ENCODE measurements at places on chromosomes 13 and 19. TPM values are rescaled to one million over a fixed set of nuclear protein-coding genes. Genes with fewer than 3 reads are reported as not detected.

The SH2D3A gene
- total RNA-seq = 0.96 TPM

- no peak for DNase-seq
Observed at GRCh38 chr19:1854039-1854541, 5.8 kb upstream of the REXO1 start.

GRCh38 chr19:54480051-54480450 lies 7.0 kb upstream of the CDC42EP5 start:
- no peak for DNase-seq

DNA sequence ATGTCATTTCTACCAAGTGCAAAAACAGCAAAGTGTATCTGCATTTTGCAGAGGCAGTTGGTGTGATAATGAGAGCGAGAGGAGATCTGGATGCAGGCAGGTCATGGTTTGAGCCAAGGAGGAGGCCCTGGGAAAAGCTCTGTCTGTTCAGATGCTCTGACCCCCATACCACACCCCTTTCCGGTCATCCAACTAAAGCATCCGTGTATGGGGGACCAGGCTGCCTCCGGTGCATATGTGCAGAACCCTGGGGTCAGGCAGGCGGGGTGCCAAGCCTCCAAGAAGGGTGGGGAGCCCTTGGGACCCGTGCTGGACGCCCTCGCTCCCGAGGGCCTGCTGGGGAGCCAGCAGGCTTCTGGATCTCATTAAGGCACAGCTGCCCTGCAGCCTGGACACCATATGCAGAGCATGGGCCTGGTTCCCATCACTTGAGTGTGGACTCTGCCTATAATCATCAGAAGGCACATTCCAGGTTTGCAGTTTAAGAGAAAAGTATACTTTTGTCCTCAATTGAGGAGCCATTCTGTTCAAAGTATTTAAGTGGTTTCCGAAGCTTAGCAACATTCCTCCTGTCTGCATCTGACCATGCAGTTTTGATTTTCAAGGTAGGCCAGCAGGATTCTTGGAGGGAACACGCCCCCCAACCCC lies 56.1 kb downstream of the ALOX5AP start:
- no peak for DNase-seq

- no peak for DNase-seq
Observed at GRCh38 chr13:44013758-44014291, 134.1 kb downstream of the LACC1 start.

The OLFM2 gene
- 7.2 TPM for total RNA-seq
